Chondrocyte (in vitro differentiated cells): ENCODE measurements at places on chromosomes 16 and 17.

DNA sequence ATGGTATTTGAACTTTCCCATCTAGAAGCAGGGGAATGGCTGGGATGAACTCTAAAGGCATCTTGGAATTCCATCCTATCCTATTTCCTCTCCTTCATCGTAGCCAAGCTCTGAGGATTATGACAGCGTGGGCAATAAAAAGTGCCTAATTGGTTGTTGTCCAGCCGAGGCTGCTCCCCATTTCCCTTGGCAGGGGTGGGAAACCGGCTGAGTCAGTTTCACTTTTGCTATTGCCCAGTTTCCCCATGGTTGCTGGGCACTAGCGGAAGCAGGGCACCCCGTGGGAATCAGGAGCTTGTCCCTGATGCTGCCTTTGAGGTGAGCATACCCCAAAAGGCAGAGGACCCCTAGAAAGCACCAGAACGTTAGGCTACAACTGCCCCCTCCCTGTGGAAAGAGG lies 13.8 kb upstream of the SP2 start:
- peak; percentile 48 for DNase-seq

GRCh38 chr17:40604327-40605080 lies 39.2 kb upstream of the CCR7 start:
- no peak for DNase-seq

GRCh38 chr16:48433116-48433849 lies 48.1 kb upstream of the SIAH1 start:
- DNase-seq = no peak

DNA sequence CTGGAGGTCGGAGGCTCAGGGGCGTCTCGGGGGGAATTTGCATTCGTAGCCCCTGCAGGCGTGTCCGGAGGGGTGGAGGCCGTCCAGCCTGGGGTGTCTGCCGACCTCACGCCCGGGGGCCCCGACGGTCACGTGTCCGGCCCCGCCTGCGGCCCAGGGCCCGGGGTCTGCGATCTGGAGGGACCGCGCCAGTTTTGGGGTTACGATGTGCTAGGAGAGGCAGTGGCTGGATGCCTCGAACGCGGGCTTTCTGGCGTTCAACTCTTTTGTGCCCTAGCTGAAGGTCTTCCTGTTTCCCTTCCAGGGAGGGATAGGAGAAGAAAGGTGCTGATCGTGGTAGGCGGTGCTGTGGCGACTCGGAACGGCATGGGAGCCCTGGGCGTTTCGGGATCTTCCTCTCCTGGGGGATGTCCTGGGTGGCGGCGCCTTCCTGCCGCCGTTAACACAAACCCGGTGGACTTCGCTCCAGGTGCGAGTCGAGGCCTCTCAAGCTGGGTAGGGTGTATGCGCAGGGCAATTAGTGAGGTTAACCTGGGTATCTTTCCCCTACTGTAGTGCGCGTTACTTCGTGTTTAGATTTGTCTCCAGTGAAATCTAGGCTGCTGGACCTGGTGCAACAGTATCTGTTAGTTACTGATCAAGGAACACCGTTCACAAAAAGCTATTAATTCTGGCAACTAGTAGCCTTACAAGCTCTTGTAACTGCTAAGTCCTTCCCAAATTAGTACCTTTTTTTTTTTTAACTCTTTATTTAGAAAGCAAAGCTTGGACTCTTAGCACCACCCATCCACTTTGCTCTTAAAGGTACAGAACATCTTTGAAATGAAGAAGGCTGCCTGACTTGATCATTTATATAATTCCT lies 1.3 kb downstream of the AKAP1 start:
- DNase-seq = no peak

DNA sequence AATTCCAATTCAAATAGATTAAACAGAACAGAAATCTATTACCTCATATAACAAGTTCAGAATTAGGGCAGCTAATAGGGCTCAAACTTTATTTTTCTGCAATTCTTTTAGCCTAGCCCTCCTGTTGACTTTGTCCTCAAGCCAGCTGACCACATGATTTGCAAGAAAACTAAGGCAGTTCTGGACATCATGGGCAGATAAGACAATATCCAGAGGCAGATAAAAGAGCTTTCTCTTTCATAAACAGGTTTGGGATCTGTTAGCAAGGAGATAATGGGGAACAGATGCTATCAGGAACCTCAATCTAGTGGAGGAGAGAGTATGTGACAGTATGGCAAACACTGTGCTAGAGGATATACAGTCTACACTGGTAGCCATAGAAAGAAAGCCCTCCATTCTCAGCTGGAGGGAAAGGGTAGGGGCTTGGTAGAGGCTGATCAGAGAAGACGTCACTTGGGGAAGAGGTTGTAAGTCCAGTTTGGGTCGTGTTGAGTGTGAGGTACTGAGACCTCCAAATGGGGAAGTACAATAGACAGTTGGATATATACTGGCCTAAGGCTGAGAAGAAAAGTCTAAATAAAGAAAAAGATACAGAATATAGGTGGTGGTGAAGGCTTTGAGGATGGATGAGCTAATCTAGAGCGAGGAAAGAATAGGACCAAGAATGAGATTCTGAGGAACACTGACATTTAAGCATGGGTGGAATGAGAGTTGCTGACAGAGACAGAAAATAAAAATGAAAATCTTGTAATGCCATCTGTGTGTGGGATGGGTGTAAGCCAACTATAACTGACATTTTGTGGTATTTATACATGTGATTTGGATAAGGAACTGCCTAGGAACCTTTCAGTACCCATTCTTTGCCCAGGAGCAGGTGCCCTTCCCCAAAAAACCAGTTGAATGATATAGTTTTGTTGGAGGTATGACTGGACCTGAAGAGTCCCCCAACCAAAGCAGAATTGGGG lies 67.4 kb downstream of the CYB561 start:
- no peak for DNase-seq

DNA sequence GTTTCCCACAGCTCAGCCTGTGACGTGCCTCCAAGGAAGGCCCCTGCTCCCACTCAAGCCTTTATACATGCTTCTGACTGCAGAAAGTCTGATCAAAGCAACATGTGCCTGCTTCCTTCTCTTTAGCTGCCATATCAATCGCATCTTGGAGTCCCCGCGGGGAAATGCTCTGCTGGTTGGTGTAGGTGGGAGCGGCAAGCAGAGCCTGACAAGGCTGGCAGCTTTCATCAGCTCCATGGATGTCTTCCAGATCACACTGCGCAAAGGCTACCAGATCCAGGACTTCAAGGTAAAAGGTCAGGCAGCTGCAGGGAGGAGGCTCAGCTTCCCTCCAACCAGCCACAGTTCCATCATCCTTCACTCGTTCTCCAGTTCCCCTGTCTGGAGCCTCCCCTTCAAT lies 189.7 kb downstream of the ZNF18 start:
- DNase-seq = no peak

DNA sequence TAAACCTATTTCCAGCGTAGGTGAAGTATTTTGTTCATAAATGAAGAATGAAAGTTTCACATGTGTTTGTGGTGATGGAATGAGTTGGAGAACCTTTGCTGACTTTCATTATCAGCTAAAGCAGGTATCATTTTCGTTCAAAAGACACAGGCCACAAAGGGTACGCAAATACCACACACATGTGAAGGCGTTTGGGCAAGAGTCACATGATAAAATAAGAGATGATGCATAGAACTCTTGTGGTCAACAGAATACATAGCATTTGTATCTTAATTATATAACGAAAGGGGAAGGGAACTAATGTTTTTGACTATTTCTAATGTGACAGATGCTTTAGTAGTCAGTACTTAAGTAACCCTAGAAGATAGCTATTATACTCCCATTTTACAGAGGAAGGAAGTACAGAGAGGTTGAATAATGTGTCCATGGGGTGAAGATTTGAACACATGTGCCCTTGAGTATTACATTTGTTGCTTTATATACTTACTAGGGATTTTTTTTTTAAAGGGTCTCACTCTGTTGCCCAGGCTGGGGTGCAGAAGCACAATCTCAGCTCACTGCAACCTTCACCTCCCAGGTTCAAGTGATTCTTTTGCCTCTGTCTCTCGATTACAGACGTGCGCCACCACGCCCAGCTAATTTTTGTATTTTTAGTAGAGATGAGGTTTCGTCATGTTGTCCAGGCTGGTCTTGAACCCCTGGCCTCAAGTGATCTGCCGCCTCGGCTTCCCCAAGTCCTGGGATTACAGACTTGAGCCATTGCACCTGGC lies 4.8 kb downstream of the RPA1 start:
- no peak for DNase-seq

DNA sequence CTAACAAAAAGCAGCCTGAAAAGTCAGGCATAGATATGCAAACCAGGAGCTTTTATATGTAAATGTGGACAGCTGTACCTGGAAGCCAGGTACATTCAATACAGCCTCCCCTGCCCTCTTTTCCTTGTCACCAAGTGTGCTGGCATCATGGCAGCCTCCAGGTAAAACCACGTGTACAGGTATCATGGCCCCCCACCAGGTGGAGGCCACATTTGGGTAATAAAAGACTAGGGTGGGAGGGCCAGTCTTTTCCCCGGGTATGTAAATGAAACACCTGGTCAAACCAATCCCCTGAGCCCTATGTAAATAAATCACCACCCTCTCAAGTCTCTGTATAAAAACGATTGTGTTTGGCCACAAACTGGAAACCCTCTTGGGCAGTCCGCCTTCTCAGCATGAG lies 226.4 kb upstream of the GOT2 start:
- DNase-seq = no peak

GRCh38 chr16:52350031-52350642 lies 196.8 kb downstream of the TOX3 start:
- DNase-seq = no peak

DNA sequence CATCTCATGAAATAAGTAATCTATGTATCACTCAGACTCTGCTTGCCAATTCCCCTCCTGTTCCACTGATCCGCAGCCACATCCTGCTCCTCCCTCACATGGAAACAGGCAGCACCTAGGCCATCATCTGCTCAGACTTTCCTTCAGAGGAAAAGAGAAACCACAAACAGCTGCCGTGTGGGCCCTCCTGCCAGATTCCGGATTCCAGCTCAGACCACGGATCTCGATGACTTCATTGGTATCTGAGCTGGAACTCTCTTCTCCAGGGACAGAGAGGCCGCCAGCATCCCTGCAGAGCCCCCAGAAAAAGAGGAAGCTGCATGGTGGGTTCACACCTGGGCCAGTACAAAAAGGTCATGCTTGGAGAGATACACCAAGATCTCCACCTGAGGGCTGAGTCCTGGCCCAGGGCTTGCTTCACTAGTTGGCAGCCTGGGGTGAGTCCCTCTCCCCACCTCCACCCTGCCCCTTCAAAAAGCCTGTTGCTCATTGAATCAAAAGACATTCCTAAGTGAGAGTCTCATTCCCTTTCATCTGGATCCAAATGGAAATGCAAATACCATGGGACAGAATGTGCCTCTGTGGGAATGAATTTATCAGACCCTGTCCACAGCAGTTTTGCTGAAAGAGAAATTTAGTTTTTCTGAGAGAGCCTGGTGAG lies 47.2 kb downstream of the HOXB1 start:
- DNase-seq = no peak

GRCh38 chr17:61467416-61468262 lies 15.4 kb downstream of the TBX4 start:
- peak; percentile 66 for DNase-seq

GRCh38 chr17:57424777-57425188 lies 168.5 kb downstream of the MSI2 start:
- no peak for DNase-seq

- no peak for DNase-seq
Observed at GRCh38 chr16:56181401-56181800, 9.9 kb upstream of the GNAO1 start.

- no peak for DNase-seq
Observed at GRCh38 chr16:71572497-71573116, 4.3 kb downstream of the TAT start.

DNA sequence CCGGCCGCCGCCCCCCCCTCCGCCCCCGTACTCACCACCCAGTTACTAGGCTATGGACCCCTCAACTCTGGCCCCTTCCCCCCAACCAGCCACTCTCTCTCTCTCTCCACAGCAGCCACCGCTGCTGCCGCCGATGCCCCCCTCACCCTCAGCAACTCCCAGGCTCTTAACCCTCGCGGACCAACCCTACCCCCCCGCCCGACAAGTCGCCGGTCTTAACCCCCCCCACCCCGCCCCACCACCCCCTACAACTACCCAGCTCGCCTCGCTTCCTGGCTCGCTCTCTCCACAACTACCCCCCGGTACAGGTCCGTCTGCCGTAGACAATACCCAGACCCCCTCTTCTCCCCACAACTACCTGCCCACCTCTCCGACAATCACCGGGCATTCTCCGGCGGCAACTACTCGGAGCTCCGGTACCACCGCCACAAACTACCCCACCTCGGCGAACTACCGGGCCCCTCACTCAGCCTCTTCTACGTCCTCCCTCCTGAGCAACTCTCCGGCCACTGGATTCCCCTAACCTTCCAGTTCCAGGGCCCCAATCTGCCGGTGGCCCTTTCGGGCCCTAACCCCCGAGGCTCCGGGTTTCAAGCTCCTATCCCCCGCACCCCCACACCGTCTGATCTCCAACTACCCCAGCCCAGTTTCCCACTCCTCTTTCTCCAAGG lies 702 bp downstream of the PHF23 start:
- DNase-seq = no peak

- no peak for DNase-seq
Observed at GRCh38 chr16:17389384-17389783, 81.4 kb downstream of the XYLT1 start.

DNA sequence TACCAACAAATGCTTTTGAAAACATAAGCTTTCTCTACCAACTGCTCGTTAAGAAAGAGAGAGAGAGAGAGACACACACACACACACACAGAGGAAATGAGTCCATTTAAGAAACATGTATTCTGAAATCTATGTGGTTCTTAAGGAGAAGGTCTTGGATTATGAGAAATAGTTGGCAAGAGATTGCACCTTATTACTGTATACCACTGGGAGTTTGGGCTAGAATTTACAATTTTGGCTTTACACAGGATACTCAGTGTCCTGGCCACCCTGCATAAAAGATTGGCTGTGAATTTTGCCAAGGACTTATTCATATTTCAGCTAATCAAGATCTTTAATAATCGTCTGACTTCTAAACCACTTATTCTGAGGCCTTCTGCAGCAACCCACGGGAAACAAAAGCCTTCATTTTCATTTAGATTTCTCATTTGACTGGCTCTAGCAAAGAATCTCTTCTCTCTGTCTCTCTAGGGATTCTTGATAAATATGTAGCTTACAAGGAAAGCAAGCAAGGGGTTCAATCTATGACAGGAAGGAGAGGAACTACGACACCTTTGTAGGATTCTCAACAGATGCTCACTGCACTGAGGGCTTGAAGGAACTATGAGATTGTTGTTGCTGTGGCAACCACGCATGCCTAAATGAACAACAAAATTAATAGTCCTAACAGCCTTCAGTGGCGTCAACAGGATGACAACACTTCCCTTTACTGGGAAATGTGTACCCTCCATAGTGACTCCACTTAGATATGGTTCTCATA lies 75.3 kb upstream of the GNAO1 start:
- DNase-seq = no peak

- DNase-seq = peak; percentile 80
Observed at GRCh38 chr16:1816396-1817275, 10.0 kb downstream of the HAGH start.

GRCh38 chr16:57175896-57176295 lies 9.9 kb downstream of the PSME3IP1 start:
- DNase-seq = no peak

DNA sequence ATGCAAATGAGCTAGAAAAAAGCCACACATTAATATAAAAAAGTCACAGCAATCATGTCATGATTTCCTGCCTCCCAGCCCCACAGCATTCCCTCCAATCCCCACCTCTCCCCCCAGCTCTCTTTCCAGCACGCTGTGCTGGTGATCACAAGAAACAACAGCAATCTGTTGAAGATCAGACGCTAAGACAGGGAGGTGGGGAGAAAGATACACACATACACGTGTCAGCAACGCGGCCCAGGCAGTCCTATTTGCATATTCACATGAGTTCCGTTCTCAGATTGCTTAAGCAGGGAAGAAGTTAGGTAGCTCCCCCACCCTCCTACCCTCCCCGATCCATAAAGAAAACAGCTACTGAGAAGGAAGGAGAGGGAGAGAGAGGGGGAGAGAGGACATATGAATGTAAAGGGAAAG lies 405.5 kb upstream of the PSMD7 start:
- no peak for DNase-seq
